ENCODE measurements at places on chromosomes 7 and 10.

DNA sequence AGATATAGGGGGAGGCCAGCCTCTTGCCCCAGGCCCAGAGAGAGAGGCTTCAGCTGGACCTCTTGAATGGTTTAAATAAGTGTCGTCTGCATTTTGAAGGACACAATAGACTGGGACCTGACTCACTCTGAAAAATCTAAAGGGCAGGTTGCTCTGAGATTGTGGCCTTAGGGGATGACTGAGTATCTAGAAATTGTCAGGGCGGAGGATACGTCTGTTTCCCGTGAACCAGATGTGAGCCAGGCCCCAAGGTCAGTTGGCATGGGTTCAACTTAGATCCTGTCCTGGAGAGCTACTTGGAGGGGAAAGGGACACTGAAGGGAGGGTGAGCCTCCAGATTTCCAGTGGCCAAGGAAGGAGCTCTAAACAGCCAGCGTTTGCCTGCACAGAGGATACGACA lies 110.2 kb downstream of the CHN2 start:
- no peak for DNase-seq

- no peak for DNase-seq
These were observed 6.6 kb downstream of the C10orf90 start for GRCh38 chr10:126663880-126664279.

DNA sequence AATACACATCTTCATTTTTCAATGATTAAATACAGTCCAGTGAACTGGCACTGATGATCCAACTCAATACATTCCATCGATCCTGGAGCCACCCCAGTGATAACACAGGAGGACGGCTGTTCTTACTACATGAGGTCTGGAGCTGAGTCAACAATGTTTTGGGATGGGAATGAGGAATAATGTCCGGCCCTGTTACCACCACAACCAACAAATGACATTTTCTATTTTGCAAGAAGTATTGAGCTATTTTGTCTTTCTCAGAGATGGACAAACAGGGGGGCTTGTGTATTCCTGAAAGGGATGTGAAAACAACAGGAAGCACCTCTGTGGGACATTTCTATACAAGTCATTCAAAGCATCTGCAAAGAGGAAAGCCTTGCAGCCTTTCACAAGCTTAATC lies 249.2 kb downstream of the PARD3 start:
- no peak for DNase-seq

- no peak for DNase-seq
These were observed 33.9 kb downstream of the DNAJB6 start for GRCh38 chr7:157370742-157371141.

GRCh38 chr7:156472267-156472666 lies 168.3 kb upstream of the RNF32 start:
- DNase-seq: no peak

- DNase-seq: no peak
These were observed 139.3 kb downstream of the CXCL12 start for GRCh38 chr10:44245601-44245938.

Measured in GM12891 (cell line).